ENCODE measurements at places on chromosomes 4 and X. TPM values are rescaled to one million over a fixed set of nuclear protein-coding genes. Genes with fewer than 3 reads are reported as not detected.

The SLC9B1 gene
- 0.65 TPM for total RNA-seq

The GPR173 gene
- 0.67 TPM for total RNA-seq

The PNCK gene
- total RNA-seq, result 8.1 TPM

The CT45A5 gene
- not detected for total RNA-seq

The C4orf50 gene
- total RNA-seq, result not detected

The ZFYVE28 gene
- total RNA-seq, result 6.7 TPM

The SEC24B gene
- 24.1 TPM for total RNA-seq

The IL21 gene
- not detected for total RNA-seq

The BEX1 gene
- total RNA-seq, result 0.97 TPM

The ACOX3 gene
- 22.5 TPM for total RNA-seq

The MAGEA10 gene
- not detected for total RNA-seq

The NALF2 gene
- 46.3 TPM for total RNA-seq

The SYNPO2 gene
- 196 TPM for total RNA-seq

- DNase-seq, result no peak
Measured at GRCh38 chrX:134572816-134573682, 85.2 kb downstream of the PLAC1 start.

- peak; percentile 24 for DNase-seq
Measured at GRCh38 chr4:10085828-10086505, 30.6 kb downstream of the WDR1 start.

GRCh38 chrX:2507904-2508627 lies 7.3 kb upstream of the DHRSX start:
- no peak for DNase-seq

GRCh38 chrX:22536746-22537304 lies 264.1 kb downstream of the CBLL2 start:
- no peak for DNase-seq

GRCh38 chr4:65383589-65384305 lies 286.5 kb downstream of the EPHA5 start:
- no peak for DNase-seq

- no peak for DNase-seq
Measured at GRCh38 chr4:2836391-2836859, 7.2 kb upstream of the ADD1 start.

DNA sequence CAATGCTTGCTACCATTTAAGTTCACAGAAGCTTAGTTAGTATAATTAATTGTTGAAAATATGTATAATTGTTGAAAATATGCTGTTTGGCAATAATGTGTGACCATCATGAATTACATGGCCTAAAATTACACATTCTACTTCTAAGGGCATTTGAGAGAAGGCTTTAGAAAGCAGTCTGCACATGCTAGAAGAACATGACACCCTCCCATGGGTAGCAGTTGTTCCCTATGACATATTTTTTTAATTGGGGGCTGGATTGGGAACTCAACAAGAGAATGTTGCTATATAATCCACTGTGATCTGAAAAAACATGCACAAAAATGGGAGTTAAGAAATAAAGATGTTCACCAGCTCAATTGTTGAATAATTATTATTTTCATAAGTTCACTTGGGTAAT lies 331.4 kb downstream of the ARHGAP24 start:
- DNase-seq, result no peak

GRCh38 chr4:47784222-47784621 lies 53.6 kb downstream of the CORIN start:
- no peak for DNase-seq

DNA sequence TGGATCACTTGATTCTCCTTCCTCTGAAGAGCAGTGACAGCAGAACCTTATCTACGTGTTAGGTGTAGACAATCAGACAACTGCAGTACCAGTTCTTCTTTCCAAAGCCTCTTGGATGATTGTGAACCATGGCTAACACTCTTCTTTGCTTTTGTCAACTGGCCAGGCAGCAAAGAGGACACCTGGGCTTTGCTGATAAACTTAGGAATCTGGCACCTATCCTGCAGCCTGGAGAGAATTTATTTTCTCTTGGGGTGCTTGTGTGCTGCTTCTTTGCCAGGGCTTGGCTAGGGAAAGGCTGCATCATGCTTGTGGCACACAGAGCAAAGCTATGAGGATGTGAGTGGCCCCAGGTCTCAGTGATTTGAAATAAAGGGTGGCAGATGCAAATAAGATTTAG lies 77.4 kb downstream of the ANAPC4 start:
- no peak for DNase-seq

GRCh38 chrX:46247456-46247855 lies 297.8 kb downstream of the ZNF674 start:
- DNase-seq, result no peak

GRCh38 chr4:10011885-10012284 lies 9.4 kb downstream of the SLC2A9 start:
- no peak for DNase-seq

GRCh38 chr4:1711571-1712215 lies 426 bp downstream of the SLBP start:
- DNase-seq, result peak; percentile 66

DNA sequence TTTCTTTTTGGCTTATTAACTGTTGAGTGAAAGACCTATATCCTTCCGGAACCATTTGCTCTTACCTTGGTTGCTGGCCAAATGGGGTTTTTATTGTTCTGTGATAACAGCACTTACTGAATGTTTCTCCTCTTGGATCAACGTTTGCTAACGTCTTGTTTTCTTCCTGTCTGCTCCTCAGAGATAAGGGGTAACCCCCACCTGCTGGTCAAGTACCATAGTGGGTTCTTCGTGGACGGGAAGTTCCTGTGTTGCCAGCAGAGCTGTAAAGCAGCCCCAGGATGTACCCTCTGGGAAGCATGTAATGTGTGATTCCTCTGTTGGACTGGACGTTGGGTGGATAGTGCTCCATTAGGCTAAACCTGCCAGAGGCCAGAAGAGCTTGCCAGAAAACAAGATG lies 15.3 kb downstream of the BMX start:
- DNase-seq, result no peak

- DNase-seq, result peak; percentile 36
Measured at GRCh38 chrX:100449696-100450608, 39.9 kb upstream of the PCDH19 start.

DNA sequence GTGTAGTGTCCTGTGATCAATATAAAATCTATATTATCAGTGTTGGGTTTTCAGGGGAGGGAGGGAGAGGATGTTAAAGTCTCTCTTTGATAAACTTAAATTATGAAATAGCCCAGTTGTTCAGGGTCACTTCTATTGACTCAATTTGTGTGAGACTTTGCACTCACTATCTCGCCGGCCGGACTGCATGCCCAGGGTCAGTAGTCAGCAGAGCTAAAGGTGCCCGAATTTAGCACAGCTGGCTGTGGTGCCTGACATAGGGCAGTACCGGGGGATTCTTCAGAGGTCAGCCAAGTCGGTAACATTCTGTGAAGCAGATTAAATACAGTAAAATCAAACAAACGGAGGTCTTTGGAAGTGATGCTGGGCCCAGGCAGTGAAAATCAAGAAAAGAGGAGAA lies 19.2 kb downstream of the GABRQ start:
- DNase-seq, result no peak

DNA sequence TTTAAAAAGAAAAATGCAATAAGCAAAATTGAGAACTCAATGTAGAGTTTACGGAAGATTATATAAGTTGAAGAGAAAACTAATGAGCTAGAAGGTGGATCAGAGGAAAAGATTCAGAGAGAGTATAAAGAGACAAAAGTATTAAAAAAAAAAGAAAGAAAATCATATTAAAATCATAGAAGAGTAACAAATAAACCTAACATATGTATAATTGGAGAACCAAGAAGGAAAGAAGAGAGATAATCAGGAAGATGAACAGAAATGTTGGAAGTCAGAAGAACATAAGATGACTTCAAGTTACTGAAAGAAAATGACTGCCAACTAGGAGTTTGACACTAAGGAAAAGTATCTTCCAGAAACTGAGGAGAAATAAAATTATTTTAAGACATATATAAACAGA lies 34.3 kb upstream of the ANTXR2 start:
- DNase-seq, result no peak

- DNase-seq, result no peak
Measured at GRCh38 chr4:178255172-178255571, 812.9 kb upstream of the AGA start.

GRCh38 chr4:133157460-133158160 lies 8.5 kb downstream of the PCDH10 start:
- DNase-seq, result no peak

DNA sequence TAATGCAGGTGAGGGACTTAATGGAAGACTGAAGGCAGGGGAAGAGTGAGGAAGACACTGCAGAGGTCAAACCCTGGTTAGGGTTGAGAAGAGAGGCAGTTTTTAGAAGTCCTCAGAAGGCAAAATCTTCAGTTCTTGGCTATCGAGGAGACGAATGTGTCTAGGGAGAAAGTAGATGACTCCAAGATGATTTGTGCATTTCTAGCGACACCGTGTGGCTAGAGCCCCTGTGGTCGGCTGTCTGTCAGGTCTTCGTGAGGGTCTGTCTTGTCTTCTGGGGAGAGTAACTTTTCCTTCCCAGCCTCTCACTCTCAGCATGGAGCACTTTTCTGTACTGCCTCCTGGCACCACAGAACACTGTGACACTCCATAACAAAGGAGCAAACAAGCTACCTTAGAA lies 458.1 kb downstream of the STIM2 start:
- DNase-seq, result no peak

- DNase-seq, result peak; percentile 50
Measured at GRCh38 chrX:154734061-154734781, 16.7 kb downstream of the GAB3 start.

DNA sequence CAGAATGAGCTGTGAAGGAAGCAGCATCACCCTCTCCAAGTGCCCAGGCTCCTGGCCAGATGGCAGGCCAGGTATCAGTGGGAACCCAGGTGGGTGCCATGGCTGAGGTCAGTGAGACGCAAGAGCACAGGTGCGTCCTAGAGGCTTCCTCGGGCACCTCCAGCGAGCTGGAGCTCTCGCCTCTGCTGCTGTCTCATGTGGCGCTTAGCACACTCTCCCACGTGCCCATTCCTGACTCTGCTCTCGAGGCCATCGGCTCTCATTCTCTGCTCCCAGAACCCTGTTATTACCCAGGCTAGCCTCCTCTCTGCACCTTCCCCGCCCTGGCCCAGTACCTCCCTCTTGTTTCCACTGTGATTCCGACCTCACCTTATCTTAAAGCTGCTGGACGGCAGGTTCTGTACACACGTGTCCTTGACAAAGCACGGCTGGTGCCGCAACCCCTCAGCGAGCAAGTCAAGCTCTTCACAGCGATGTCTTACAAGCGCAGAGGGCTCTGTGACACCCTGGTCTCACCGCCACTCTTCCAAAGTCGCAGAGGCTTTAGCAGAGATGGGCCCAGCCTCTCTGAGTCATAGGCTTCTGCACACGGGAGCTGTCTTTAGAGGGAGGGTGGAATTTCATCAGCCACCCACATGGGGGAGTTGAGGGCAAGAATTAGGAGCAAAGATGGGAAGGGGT lies 15.4 kb upstream of the MSANTD1 start:
- DNase-seq, result no peak

GRCh38 chr4:53459548-53459947 lies 82.1 kb downstream of the FIP1L1 start:
- no peak for DNase-seq

DNA sequence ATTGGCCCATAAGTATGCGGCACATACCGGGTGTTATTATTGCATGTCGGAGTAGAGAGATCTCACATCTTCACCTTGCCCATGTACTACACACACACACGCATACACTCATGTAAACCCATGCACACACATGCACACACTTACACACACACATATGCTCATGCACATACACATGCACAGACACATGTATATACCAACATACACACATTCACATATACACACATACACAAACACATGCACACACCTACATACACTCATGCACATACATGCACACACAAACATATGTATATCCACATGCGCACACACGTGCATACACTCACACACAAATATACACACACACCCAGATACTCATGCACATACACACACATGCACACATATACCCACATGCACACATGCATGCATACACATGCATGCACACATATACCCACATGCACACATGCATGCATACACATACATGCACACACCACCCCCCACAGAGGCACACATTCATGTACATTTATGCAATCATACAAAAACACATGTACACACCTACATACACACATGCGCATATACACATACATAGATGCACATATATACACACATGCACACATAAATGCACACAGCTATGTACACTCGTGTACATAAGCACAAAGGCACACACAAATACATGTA lies 11.2 kb downstream of the CYP4V2 start:
- DNase-seq, result no peak
